Testis (tissue), 5 donors: ENCODE measurements at places on chromosomes 3 and 15. TPM values are rescaled to one million over a fixed set of nuclear protein-coding genes. Genes with fewer than 3 reads are reported as not detected.

DNA sequence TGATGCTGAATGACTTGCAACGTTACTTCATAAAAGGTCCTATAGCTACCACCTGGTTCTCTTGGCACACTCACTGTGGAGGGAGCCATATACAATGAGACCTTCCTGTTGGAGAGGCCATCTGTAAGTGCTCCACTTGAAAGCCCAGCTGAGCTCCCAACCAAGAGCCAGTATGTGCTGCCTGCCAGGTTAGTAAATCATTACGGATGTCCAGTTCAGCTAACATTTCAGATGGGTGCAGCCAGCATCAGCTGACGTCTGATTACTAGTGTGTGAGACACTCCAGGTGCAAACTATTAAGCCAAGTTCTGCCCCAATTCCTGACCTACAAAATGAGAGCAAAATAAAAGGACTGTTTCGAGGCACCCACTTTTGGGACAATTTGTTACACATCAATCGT is 274.4 kb upstream of the ROBO2 start:
- no peaks in the 10 kb centered on the region for H3K36me3 ChIP-seq
- H3K27ac ChIP-seq = no peak overlapping the region
- no peaks in the 10 kb centered on the region for H3K27me3 ChIP-seq
- H3K4me1 ChIP-seq = no peaks in the 10 kb centered on the region
- no peak overlapping the region for H3K4me3 ChIP-seq

DNA sequence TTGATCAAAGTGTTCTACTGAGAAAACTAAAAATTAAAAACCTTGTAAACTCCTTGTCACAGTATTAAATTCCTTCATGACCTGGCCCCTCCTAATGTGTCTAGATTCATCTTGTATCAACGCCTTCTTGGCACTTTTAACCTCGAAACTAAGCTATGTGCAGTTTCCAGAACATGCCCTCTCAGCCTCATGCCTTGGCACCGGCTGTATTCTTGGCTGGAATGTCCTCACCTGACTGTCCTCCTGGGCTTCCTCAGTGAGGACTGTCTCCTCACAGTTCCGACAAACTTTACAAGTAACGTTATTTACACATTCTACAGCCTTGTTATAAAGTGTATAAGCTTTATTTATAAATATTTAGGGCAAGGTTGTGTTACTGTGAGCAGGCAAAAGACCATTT is 196.5 kb upstream of the SLC2A2 start:
- H3K4me3 ChIP-seq = no peak overlapping the region
- H3K4me1 ChIP-seq = no peaks in the 10 kb centered on the region
- H3K27ac ChIP-seq = no peak overlapping the region
- no peaks in the 10 kb centered on the region for H3K36me3 ChIP-seq
- no peaks in the 10 kb centered on the region for H3K27me3 ChIP-seq

DNA sequence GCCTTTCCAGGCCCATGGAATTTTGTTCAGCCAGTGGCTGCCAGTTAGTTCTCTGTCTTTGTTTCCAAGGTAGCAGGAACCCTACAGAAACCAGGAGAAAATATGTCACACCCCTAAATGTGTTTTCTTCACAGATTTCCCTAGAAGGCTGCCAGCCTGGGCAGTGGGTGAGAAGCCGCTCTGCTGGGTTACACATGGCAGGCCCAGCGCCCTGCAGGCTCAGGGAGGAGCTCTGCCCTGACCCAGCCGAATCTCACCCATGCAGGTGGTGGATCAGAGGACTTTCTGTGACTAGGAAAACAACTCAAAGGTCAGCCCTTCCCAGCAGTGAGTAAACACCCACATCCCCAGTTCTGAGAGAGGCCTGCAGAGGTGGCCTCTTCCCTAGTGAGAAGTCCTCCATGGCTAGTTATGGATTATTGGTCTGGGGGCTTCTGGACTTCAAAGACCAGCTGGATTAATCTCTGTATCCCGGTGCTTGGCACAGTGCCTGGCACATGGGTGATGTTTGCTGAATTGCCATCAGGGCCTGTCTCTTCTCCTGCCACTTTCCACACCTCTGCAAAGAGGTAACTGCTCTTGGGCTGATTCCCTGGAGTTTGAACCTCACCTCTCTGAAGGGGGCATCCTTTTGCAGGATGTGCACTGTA is 34.7 kb upstream of the BDH1 start:
- no peaks in the 10 kb centered on the region for H3K4me1 ChIP-seq
- DNase-seq = no peak
- no peak overlapping the region for H3K27ac ChIP-seq
- H3K4me3 ChIP-seq = no peak overlapping the region
- no peaks in the 10 kb centered on the region for H3K27me3 ChIP-seq

- no peak for DNase-seq
- H3K36me3 ChIP-seq = no peaks in the 10 kb centered on the region
- H3K4me1 ChIP-seq = no peaks in the 10 kb centered on the region
These were observed 6.5 kb downstream of the CPEB1 start for GRCh38 chr15:82640672-82641071.

DNA sequence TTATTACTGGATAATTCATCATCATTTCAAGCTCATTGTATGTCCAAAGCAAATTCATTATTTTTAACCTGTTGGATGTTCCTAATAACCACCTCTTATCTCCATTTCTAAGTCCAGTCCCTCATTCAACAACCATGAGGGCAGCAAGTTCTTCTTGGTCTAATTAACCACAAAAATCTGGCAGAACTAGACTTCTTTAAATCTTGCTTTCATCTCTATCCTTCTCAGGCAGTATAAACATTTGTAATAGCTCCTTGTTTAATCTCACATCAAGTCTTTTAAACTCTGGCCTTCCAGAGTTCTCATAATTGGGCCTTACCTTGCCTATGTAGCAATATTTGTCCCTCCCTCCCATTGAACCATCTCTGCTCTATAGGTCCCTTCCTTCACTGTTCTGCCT is 17.0 kb upstream of the GHSR start:
- H3K27me3 ChIP-seq = no peaks in the 10 kb centered on the region
- no peak for DNase-seq
- no peaks in the 10 kb centered on the region for H3K4me1 ChIP-seq

GOLGA6L25 gene
- not detected for total RNA-seq

CD276 gene
- 61.5 TPM for total RNA-seq
